Stimulated activated CD4-positive, alpha-beta T cell treated with anti-CD3 and anti-CD28 coated beads, Interleukin-1b, Interleukin-23, amount 100 ng/mL, for 1 hour (primary cell): ENCODE measurements at places on chromosomes 5 and 9.

DNA sequence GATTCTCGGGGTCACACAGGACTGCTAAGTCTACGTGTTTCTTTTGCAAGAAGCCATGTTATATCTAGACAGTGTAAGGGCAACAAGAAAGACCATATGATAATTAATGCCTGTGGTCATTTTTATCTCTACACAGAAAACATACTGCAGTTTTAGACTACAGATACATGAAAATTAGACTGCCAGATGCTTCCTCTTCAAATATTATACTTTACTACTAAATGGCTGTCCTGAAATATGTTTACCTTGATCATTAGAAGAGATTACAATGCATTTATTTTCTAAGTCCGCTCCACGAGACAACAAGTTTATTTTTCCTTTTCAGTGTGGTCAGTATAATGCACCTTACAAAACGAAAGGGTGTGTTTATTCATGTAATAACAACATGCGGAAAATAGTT is 147.6 kb downstream of the KIAA0825 start:
- no peak for DNase-seq

DNA sequence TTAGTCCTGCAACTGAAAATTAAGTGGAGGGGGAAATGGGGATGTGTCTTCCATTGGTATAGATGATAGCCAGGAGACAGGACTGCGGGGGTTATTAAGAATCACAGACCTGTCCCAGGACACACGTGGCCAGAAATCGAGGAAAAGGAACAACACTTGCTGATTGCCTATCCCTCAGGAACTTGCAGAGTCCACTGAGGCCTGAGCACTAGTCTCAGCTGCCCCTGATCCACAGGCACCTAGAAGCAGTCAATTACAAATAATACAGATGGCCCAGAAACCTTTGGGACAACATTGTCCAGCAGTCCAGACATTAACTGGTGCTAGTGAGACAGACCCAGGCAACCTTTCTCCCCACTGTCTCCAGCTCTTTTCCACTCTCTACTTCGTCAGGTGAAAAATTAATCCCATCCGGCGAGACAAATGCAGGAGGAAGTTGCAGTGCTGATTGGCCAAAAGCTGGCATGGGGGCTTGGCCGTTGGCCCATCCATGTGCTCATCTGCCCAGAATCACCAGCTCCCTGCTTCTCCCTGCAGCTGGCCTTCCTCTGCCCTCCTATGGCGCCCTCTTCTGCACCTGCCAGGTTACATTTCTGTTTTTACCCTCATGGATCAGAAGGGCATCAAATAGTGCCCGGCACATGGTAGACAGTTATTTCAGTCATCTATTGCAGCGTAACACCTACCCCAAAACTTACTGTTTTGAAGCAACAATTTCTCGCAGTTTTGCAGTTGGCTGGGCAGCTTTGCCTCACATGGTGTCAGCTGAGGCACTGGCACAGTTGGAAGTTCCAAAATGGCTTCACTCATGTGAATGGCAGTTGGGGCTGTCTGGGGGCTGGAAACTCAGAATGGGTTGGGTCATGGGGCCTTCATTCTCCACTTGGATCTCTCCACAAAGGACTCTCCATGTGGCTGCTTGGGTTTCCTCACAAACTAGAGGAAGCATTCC is 3.6 kb upstream of the B4GALT1 start:
- DNase-seq, result no peak

- no peak for DNase-seq
These were observed 594.1 kb upstream of the FTMT start for GRCh38 chr5:121257621-121258020.

DNA sequence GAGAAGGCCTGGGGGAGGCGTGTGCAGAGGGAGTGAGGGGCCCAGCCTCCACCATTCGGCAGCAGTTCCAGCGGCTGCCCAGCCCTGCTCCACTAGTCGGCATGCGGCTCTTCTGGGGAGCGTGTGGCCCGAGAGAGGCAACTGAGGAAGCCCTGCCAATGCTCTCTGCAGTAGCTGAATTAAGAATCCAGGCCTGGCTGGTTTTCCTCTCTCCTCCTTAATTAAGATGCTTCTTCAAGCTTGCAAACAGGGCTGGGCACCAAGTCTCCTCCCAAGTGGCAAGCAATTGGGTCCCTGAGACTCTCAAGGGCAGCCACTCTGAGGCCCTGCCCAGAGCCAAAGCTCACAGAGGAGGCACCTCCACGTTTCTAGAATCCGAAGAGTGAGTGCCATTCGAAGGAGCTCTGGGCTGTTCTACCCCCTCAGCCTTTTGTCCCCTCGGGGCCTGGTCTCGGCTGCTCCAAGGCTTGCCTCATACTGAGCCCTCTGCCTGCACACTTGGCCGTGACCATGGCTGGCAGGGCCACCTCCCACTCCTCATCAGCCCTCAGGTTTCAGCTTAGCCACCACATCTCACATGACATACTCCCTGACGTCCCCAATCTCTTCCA is 75.4 kb upstream of the LRRTM2 start:
- no peak for DNase-seq

GRCh38 chr9:137313326-137313936 is 11.4 kb upstream of the NRARP start:
- no peak for DNase-seq

- DNase-seq, result no peak
These were observed 137.0 kb downstream of the PAX5 start for GRCh38 chr9:36897019-36897418.
